CD4-positive, alpha-beta T cell treated with Interleukin-12 subunit alpha and Interleukin-12 subunit beta, for 1 hour (primary cell): ENCODE measurements at places on chromosomes 4 and X.
A peak's percentile ranks its signal among the peaks of the same experiment; 100 is the strongest.

- peak; percentile 16 for DNase-seq
Observed at GRCh38 chr4:183098019-183098722, 886 bp upstream of the WWC2 start.

- no peak for DNase-seq
Observed at GRCh38 chrX:14084466-14084865, 54.8 kb upstream of the GEMIN8 start.

DNA sequence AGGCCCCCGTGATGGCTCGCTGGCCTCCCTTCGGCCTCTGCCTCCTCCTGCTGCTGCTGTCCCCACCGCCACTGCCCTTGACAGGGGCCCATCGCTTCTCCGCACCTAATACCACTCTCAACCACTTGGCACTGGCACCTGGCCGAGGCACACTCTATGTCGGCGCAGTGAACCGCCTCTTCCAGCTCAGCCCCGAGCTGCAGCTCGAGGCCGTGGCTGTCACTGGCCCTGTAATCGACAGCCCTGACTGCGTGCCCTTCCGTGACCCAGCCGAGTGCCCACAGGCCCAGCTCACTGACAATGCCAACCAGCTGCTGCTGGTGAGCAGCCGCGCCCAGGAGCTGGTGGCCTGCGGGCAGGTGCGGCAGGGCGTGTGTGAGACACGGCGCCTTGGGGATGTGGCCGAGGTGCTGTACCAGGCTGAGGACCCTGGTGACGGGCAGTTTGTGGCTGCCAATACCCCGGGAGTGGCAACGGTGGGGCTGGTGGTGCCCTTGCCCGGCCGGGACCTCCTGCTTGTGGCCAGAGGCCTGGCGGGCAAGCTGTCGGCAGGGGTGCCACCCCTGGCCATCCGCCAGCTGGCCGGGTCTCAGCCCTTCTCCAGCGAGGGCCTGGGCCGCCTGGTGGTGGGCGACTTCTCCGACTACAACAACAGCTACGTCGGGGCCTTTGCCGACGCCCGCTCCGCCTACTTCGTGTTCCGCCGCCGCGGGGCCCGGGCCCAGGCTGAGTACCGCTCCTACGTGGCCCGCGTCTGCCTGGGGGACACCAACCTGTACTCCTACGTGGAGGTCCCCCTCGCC is 3.0 kb downstream of the PLXNB3 start:
- no peak for DNase-seq

DNA sequence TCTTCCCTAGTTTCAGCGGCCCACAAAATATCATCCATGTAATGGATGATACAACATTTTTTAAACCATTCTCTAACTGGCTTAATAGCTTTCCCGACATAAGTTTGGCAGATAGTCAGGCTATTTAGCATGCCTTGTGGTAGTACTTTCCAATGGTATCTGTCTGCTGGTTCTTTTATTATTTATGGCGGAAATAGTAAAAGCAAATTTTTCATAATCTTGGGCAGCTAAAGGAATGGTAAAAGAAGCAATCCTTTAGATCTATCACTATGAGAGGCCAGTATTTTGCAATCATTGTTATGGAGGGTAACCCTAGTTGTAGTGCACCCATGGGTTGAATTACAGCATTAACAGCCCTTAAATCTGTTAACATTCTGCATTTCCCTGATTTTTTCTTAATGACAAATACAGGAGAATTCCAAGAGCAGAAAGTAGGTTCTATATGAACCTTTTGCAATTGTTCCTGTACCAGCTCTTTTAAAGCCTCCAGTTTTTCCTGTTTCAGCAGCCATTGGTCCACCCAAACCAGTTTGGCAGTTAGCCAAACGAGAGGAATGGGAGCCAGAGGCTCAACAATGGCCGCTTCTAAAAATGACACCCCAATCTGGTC is 14.3 kb upstream of the HSD17B11 start:
- DNase-seq, result no peak

GRCh38 chrX:46693149-46693548 is 65.8 kb downstream of the SLC9A7 start:
- DNase-seq, result no peak

DNA sequence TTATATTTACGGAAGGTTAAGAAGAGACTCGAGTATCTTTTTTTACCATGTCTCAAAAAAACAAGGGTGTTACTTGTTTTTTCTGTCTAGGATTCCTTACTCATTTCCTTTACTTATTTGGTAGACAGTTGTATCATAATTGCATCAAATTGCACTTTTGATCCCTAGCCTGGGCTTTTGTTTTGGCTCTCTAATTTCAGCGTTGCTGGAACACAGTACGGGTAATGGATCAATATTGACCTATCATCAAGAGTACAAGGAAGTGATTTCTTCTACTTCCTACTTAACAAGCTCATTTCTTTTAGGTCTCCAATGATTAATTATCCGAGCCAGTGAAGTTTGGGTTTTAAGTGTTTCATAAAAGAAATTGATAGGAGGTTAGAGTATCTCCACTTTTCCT is 16.8 kb downstream of the AIMP1 start:
- no peak for DNase-seq
